ENCODE measurements at places on chromosomes 2 and 18.

GRCh38 chr2:17644997-17645720, 104.7 kb downstream of the VSNL1 start:
- no peak for DNase-seq

DNA sequence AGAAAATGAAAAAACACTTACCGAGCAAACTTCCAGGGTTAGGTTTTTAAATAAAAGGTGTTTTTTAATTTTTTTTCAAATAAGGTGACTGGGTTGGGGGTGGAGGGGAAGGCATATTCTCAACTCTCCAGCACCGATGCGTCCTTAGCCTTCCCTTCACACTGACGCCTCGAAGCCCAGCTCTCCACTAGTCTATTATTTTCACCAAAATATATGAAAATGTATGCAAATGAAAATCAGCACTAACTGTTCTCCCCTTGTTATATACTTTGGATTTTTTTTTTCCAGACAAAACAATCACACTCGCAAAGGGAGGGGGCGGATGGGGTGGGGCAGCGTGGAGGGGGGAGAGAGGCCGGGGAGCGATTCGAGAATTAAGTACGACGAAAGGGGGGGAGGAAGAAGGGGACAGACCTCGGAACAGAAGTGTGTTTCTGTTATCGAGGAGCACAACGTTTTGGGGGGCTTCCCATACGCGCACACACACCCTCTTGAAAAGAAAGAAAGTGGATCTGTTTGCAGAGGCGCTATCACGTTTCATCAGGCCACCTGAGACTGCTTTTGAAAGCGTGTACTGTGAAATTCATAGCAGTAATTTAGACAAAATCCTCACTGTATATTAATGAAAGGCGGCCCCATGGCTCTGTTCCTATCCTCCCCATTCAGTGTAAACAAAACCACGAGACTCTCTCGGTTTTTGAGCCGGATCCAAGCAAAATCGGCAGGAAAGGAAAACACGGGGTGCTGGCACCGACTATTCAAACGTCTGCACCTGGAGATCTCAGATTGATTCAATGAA, 2.4 kb upstream of the POU3F3 start:
- DNase-seq: no peak

- DNase-seq: no peak
These were observed 431.5 kb upstream of the MMADHC start for GRCh38 chr2:150019063-150019462.

- no peak for DNase-seq
These were observed 1055.2 kb upstream of the FANCL start for GRCh38 chr2:59296279-59296678.

DNA sequence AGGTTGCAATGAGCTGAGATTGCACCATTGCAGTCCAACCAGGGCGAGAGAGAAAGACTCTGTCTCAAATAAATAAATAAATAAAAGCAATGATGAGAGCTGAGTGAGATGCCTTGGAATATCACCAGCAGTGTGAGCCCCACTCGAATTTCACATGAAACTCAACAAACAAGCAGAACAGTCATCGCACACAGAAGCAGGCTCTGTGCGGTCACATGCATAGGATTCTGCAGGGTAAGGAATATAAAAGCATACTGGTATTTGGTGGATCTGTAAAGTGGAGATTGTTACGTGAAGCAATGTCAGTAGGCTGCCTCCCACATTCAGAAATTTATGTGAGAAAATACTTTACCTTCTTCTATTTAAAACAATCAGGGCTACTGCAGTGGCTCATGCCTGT, 18.0 kb upstream of the AP1S3 start:
- DNase-seq: no peak

DNA sequence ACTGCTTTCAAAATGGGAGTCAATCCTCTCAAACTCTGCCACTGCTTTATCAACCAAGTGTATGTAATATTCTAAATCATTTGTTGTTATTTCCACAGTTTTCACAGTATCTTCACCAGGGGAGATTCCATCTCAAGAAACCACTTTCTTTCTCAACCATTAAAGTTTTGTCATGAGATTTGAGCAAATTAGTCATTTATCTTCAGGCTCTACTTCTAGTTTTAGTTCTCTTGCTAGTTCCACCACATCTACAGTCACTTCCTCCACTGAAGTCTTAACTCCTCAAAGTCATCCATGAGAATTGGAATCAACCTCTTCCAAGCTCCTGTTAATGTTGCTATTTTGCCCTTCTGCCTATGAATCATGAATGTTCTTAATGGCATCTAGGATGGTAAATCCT, 545.8 kb downstream of the ARHGAP15 start:
- DNase-seq: no peak

DNA sequence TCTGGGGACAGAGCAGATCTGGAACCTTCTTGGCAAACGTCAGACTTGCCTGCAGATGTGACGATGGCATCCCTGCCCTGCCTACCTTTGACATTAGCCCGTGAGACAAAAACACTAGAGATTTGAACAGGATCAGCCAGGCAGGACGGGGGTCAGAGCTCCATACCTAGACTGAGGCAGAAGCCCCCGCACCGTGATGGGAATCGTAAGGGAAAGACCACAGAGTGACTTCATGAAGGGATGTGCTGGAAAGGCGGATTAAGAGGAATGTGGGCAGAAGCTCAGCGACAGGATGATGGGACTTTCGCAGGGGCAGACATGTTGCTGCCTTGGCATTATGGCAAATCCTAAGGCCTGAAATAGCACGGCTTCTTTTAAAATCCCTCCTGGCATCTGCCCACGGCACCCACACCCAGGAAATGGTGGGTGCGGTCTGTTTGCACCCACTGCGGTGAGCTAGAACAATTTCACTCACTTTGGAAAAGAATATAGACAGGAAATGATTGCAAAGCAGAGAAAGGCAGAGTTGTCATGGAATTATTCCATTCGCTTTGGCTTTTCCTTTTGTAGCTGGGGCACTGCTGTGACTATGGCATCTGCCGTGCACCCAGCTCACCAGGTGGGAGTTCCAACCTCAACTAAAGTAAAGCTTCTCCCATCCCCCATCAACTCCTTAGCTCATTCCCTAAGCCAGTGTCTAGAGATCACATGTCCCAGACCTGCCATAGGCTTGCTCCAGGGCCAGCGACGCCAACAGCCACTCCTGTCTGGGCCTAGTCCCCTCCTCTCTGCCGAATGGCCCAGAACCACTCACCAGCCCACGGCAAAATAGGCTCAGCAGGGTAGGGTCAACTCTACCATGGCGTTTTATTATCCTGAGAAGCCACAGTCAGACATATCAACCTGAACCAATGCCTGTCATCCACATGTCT, 112.7 kb upstream of the NPAS2 start:
- DNase-seq: no peak

GRCh38 chr2:70328921-70329561, 27.2 kb upstream of the FAM136A start:
- DNase-seq: no peak

- no peak for DNase-seq
These were observed 5.2 kb upstream of the C18orf63 start for GRCh38 chr18:74310411-74310810.

DNA sequence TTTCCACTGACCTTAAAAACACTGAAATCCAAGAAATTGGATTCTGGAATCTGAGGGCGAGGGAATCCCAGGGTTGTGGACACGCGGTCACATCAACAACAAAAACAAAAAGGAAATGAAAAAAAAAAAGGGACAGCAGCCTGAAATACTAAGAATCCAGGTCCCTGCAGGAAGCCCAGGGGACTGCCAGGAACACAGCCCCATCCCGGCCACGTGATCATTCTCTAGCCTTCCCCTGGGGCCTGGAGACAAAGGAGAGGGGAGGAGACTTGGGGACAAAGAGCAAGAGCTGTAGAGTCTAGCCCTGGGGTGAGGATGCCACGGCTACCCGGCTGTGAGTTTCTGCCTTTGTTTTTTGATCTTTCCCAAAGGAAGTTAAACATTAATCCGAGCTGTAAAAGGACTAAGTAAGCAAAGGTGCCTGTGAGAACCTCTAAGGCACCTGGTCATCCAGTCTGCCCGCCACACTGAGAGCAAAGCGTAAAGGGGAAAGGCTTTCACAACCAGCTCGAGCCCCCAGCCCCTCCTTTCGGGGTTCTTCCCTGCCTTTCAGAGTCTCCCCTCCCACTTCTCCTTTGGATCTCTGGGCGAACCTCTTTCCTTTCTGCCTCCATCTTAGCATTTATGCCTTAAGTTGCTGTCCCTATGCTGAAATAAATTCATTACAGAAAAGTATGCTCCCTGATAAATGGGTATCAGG, 57.9 kb upstream of the MSH2 start:
- no peak for DNase-seq

- DNase-seq: no peak
These were observed 227.1 kb downstream of the HAUS1 start for GRCh38 chr18:46331316-46331715.

GRCh38 chr2:227057060-227057459, 106.9 kb downstream of the COL4A4 start:
- no peak for DNase-seq

GRCh38 chr2:216770717-216771116, 75.4 kb upstream of the IGFBP5 start:
- DNase-seq: no peak

DNA sequence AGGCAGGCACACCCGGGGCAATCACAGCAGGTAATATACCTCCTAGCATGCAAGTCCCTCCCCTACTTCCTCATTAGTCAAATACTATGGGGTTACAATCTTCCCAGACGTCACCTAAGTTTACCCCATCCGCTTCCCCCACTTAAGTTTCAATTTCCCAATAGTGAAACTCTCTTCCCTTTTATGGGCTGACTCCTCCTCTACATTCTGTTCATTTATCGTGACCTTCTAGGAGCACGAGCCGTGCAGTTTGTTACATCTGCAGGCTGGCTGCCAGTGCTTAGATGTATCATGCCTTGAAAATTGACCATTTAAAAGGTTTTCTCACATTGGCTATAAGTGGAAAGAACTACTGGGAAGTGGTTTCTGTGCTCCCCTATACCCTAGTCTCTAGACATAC, 1357.8 kb upstream of the CRIM1 start:
- no peak for DNase-seq

DNA sequence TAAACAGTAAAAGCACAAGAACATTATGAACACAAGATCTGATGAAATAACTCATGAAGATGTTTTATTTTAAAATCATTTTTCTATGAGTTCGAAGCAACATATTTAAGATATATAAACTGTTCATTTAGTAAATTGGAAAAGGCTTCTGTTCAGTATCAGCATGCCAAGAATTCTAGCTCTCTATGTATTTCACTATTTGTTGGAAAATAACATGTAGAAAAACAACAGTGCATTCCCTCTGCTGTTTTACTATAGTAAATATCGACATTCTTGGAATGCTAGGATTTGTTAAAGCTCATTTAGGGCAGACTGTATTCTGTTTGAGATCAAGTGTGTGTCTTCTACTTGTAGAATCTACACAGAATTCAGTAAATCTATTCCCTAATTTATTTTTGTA, 750.2 kb downstream of the CCDC85A start:
- DNase-seq: no peak

DNA sequence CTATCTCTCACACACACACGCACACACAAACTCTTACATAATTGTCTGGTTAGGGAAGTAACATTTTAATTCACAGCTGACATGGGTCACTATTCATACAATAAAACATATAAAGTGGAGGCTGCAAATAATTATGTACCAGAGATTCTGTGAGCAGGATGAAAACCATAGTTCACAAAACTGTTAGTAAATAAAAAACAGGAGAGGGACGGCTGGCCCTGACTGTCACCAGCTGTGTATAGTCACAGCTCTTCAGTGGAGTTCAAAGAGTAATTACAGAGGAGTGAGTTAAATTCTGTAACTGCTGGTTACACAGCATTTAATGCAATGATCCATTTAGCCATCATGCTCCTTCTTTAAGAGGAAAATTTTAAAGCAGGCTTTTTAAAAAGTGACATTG, 76.9 kb downstream of the NRXN1 start:
- no peak for DNase-seq

DNA sequence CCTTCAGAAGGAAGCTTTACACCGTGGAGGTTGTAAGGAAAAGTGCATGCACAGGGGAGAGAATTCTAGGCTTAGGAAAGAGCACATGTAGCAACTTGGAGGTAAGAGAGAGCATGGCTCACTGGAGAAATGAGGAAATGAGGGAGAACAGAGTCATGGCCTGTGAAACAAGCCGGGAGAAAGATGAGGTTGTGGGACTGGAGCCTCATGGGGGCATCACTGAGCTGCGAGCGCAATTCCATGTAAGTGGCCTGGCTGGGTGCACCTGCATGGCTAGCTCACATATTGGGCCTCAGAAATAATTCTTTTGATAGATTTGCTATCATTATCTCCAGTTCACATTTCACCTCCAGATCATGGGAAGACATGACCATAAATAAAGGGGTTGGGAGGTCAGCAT, 785.5 kb upstream of the RAB6C start:
- DNase-seq: no peak

GRCh38 chr2:7709907-7710306, 792.7 kb downstream of the RNF144A start:
- DNase-seq: no peak

GRCh38 chr2:10859278-10859677, 46.7 kb upstream of the PDIA6 start:
- DNase-seq: no peak

GRCh38 chr18:50034029-50034428, 160.9 kb downstream of the MYO5B start:
- DNase-seq: no peak

- no peak for DNase-seq
These were observed 126.2 kb downstream of the TMEM18 start for GRCh38 chr2:550860-551567.

- no peak for DNase-seq
These were observed 29.6 kb downstream of the SLC25A12 start for GRCh38 chr2:171864357-171864985.

GRCh38 chr18:67964462-67964861, 447.9 kb upstream of the DSEL start:
- no peak for DNase-seq

GRCh38 chr18:10923551-10924070, 225.8 kb downstream of the PIEZO2 start:
- no peak for DNase-seq

DNA sequence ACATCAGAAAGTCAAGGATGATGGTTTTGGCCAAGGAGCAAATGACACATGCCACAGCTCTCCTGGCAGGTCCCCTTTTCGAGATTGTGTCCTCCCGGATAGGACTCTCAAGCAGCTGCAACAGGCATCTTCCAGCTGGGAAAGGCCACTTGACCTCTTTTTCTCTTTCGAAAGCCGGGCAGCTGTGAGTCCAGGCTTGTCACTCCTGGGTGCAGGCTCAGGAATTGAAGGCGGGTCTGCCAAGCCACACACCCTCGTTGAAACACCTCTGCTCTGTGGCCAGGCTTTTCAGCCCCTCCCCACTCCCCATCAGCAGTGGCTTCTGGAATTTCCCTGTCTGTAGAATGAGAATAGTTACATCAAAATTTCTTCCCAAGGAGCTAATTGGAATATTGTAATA, 98.0 kb downstream of the CCDC138 start:
- DNase-seq: no peak

All from stimulated activated CD4-positive, alpha-beta T cell treated with anti-CD3 and anti-CD28 coated beads, Interleukin-2, amount 100 ng/mL, for 24 hours (primary cell).